ENCODE measurements at places on chromosomes 2 and 18. TPM values are rescaled to one million over a fixed set of nuclear protein-coding genes. Genes with fewer than 3 reads are reported as not detected.

DNA sequence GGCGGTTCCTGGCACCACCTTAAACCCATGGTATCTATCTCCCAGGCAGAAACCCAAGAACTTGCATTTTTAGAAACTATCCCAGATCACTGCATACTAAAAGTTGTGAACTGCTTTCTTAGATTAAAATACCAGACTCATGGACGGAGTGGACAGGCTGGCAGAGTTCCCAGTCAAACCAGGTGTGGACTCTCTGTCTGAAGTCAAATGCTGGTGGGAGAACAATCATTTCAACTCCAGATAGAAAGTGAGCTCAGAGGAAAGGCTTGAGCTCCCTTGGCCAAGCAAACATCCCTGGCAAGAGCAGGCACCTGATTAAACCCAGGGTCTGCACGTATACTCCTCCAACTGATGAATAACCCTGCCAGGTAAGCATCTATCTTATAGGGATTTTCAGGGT lies 19.5 kb downstream of the NXPH2 start:
- no peak for DNase-seq

DNA sequence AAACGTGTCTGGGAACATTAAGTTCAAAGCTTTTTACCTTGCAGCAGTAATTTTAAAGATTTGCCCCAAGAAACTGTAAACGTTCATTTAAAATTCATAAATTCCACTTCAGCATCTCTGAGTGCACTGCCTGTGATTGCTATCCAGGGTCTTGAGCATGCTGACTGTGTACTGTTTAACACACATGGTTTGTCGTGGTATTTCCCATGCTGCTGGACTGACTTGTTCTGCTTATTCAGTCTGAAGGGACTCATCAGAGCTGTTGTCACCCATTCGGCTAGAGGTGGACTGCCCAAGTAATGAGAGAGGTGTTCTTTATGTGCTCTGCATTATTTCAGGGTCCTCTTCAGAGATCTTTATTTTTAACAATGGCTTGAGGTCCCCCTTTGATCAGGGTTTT lies 53.1 kb downstream of the RHBDD1 start:
- no peak for DNase-seq

GRCh38 chr2:186590350-186590758 lies 498 bp downstream of the ITGAV start:
- DNase-seq, result peak; percentile 31

DNA sequence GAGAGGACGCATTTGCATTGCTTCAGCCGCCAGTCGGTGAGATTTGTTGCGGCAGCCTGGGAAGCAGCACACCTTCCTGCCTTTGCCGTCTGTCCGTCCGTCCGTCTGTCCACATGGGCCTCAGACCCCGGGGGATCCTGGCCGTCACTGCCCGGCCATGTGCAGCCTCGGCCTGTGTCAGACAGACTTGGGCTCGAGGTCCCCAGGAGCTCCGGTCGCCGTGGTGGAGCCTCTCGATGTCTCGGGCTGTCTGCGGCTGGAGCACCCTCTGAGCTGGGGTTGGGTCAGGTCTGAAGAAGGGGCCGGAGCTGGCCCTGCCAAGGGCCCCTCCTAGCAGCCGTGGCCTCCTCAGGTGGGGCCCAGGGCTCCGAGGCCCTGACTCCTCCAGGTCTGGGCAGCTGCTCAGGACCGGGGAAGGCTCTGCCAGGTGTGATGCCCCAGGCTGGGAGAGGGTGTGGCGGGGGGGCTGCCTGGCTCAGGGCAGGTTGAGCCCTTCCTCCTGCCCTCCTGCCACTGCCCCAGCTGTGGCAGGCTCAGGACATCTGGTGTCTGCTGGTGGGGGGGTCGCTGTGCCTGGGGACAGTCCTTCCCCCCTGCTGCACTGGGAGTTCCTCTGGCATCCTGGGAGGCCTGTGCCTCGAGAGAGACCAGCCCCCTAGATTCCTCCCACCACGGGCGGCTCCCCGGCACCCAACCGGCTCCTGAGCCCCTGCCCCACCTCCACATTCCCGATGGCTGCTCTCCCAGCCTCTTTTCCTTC lies 11.8 kb downstream of the NEU4 start:
- DNase-seq, result no peak

The C2orf72 gene
- not detected for total RNA-seq
